ENCODE measurements at places on chromosomes 11 and 22.

GRCh38 chr11:70555078-70555477 is 156.7 kb downstream of the CTTN start:
- DNase-seq: no peak

GRCh38 chr11:70255477-70256116 is 14.9 kb upstream of the PPFIA1 start:
- DNase-seq: no peak

DNA sequence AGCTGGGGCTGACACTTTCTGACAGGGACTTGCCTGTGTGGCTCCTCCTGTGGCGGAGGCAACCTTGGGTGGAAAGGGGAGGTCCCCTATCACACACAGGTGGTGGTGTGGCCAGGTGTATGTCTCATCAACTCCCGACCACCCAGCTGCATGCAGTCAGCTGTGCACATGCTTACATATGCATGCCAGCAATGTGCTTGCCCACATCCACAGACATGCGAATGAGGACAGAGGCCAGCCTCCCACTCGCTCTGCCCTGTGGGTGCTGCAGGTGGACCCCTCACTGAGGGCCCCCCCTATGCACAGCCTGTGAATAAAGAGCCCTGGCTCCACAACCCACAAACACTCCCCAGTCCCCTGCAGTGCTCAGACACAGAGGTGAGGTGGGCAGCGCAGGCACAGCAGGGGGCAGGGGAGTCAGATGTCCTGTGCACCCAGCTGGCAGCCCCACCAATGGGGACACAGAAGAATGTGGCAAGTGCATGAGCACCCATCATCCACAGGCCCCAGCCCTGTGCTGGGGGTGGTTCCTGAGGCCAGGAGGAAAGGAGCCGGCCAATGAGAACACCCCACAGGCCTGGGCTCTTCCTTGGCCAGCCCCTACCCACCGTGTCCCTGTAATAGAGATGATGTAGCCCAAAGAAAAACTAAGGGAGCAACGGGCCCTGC is 9.5 kb downstream of the GNB1L start:
- DNase-seq: no peak

DNA sequence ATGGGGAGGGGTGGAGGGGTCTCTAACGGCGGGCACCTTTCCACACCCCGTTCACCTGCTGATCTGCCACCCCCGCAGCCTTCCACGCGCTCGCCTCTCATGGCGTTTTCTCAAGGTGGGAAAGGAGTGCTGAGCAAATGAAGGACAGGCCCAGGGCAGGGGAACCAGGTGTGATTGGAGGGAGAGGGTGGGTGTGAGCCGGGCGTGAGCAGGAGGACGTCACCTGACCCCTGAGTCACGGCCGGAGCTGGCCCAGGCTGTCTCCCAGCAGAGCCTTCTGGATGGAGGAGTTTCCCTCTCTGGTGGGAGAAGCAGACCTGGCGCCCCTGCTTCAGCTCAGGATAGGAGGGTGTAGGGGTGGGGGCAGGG is 14.0 kb upstream of the ARHGAP8 start:
- DNase-seq: no peak

- DNase-seq: no peak
These were observed 48.7 kb downstream of the TIMP3 start for GRCh38 chr22:32850157-32850556.

DNA sequence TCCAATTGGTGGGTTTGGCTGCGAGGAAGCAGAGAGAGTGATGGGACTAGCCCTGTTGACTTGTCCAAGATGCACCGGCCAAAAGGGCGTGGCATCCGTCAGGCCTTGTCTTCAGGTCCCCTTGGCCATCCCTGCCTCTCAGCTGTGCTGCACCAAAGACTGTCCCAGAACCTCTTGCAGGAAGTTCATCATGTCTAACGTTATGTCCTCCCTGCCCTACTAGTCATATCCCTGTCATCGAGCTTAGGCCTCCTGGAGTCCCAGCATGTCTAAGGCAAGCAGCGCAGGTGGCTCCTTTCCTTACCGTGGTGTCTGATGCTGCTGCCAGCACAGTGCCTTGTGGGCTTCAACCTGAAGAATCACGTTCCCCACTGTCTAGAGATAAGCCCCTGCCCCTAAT is 51.2 kb downstream of the NECTIN1 start:
- no peak for DNase-seq

GRCh38 chr22:46490538-46490937 is 46.9 kb downstream of the CELSR1 start:
- no peak for DNase-seq

- DNase-seq: no peak
These were observed 32.1 kb downstream of the KCNJ4 start for GRCh38 chr22:38422611-38423511.

DNA sequence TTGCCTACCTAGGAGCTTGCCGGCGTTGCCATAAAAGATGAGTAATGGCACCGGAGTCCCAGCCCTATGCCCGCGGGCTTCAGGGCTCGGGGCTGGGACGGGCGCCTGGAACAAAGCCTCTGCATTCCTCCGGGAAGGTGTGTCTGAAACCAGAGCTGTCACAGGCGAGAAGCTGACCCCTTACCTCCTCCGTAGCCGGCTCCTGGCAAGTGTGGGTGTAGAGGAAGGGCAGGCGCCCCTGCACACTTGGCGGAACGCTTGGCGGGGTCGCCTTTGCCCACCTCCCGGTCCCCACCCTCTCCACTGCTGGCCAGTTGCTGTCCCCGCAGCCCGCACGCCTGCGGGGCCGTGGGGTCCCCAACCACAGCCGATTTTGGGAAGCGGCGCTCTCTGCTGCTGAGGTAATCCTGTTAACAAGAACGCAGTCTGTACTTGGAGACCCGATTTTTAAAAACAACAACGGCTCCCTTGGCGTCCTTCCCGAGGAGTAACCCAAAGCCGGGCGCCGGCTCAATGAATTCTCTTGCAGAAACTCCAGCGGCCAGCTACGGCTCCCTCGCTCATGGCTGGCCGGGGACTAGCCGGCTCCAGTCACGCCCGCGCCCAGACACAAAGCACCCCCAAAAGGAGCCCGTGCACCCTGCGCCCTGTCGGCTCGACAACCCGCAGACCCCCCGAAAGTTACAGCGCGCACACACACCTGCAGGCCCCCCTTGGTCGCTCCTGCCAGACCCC is 89.2 kb downstream of the PLEKHA7 start:
- no peak for DNase-seq

DNA sequence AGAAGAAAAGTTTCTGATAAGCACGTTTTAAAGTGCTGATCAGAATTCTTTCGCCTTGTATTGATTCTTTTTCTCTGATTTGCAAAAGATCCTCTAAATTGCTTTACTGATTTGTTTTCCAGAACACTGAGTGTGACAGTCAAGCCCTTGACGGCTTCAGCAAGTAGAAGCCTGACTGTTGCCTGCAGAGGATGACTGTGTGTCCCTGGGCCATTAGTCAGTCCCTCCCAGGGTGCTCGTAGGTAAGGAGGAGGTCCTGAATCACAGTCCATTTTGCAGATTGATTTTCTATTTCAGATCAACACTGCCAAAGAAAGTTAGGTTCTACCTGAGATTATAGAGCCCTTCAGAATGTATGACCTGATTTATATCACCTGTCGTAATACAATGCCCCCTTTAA is 38.6 kb upstream of the POGLUT3 start:
- no peak for DNase-seq

- no peak for DNase-seq
These were observed 116.0 kb upstream of the ANO1 start for GRCh38 chr11:69962152-69962551.

- DNase-seq: no peak
These were observed 273.5 kb upstream of the MPPED2 start for GRCh38 chr11:30859669-30860068.

GRCh38 chr11:133579165-133580031 is 47.1 kb upstream of the OPCML start:
- DNase-seq: no peak

DNA sequence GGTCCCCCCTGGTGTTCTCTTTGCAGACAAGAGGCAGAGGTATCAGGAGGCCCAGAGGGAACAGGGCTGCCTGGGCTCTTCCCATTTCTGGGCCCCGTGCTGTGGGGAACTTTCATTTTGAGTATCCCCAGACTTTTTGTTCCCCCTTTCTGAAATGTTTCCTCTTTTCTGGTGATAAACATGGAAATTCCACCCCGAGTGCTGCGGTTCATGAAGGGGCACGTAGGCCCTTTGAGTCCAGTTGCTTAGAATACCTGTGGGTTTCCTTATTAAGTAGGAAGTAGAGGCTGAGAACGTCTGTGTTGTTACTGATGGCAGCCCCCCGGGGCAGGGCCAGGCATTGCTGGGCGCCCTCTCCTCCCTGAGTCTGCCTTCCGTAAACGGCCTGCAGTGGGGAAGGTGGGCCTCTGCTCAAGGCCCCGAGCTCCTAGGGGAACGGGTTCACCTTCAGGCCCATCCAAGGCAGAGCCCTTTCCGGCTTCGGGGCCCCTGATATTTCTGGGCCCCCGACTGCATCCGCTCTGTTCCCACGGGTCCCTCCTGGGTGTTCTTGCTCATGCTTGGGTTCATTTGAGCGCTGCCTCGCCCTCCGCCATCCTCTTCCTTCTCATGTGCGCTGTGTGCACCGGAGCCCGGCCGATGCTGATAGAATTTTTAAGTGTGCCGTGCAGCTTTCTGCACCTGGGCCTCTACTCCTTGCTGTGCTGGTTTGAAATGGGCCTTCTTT is 12.0 kb downstream of the TBC1D22A start:
- DNase-seq: no peak

GRCh38 chr11:35359321-35360054 is 59.9 kb downstream of the SLC1A2 start:
- DNase-seq: no peak

DNA sequence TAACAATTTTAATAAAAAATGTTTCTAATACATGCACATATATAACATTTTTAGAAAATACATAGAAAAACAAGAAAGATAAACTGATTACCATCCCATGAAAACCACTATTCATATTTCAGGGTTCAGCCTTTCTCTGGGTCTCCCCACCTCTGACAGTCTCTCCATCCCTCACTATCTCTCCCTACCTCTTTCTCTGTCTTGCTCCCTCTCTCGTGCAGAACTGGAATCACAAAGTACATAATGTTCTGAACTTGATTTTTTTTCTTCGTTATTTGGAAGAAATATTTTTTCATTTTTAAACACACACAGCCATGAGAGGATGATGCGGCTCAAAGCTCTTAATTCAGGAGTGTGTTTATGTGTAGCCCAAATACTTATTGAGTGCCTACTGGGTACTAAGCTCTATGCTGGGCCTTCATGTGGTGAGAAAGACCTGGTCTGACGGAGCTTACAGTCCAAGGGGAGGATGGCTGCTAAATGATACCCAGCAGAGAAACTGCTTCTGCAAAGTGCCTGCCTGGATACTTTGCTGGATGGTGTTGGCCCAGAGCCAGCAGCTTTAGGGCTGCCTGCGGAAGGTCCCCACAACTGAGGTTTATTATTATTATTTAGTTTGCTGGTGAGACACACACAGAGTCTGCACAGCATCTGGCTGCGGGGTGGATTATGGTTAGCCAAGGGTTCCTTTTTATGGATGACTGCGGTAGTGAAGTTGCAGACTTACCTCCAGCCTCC is 42.6 kb downstream of the SC5D start:
- DNase-seq: no peak

- DNase-seq: no peak
These were observed 3.1 kb downstream of the HTR3B start for GRCh38 chr11:113907681-113908080.

DNA sequence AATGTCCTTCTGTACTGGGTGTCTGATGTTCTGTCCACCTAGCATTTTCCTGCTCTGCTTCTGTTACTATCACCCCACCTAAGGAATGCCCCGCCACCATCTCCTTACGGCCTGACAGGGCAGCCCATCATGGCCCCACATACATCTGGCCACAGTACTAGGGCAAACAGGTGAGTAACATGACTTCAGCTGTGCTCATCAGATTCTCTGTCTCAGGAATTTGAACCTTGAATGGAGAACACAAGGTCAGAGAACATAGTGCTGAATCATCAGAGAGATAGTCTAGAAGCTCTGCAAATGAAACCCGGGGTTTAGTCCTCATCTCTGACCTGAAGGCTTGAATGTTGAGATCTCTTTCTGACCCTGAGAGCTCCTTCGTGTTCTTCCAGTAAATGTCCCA is 32.4 kb downstream of the ZC3H12C start:
- DNase-seq: no peak

DNA sequence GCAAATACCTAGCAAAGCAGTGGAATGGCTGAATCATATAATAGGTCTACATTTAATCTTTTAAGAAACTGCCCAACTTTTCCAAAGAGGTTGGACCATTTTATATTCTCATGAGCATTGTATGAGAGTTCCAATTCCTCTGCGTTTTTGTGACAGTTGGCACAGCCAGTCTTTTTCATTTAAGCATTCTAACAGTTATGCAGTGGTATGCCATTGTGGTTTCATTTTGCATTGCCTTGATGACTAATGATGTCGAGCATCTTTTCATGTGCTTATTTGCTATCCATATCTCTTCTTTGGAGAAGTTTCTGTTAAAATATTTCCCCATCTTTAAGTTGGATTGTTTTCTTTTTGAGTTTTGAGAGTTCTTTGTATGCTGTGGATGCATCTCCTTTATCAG is 38.7 kb downstream of the EIF3F start:
- no peak for DNase-seq

DNA sequence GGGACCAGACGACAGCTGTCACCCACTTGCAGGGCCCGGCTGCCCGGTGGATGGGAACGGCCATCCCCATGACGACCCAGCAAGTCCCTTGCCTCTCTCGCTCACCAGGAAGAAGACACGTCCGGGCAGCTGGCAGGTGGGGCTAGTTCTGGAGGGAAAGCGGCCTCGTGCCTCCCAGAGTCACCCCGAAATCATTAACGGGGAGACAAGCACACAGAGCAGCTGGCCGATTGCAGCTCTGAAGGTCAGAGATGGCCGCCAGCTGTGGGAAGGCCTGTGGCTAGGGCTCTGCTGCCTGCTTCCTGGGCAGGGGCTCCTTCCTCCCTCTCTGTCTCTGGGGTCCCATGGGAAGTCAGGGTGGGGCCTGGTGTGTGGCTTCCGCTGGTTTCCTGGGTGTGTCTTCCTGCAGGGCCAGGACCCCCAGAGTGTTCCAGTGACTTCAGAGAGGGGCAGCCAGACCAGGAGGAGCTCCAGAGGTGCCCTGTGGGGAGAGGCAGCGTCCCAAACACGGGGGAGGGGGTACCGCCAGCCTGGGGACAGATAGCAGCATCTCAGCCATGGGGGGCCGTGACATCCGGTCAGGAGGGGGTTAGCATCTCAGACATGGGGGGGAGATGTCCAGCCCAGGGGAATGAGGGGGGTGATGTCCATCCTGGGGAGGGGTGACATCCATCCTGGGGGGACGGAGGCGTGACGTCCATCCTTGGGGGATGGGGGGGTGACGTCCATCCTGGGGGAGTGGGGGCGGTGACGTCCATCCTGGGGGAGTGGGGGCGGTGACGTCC is 114.9 kb downstream of the KCNQ1 start:
- no peak for DNase-seq

DNA sequence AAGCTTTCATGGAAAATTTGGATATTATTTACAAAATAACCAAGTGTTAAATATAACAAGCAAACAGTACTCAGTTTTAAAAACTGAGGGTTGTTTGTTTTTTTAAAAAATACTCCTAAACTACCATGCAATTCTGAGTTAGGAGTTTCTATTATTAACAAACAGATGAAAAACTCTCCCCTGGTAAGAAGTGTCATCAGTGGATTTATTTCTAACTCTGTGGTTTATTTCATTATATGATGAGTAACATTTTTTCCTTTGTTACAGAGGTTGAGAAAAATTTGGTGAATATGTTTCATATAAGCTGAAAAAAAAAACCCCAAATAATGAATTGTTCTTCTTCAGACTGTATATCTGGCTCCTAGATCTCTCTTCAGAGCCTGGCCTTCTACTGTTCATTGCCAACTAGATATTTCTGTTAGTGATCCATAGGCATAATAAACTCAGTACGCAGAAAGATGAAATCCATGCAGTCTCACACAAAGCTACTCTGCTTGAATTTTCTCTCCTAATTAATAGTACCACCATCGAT is 29.4 kb upstream of the PDE3B start:
- DNase-seq: no peak
